ENCODE measurements at places on chromosomes 1 and 21.

GRCh38 chr1:235286667-235287066 is 41.3 kb downstream of the ARID4B start:
- DNase-seq, result no peak

- no peak for DNase-seq
Measured at GRCh38 chr1:113875714-113876113, 4.2 kb upstream of the PTPN22 start.

GRCh38 chr1:14003552-14003951 is 303.6 kb downstream of the PRDM2 start:
- DNase-seq, result no peak

- DNase-seq, result peak; percentile 61
Measured at GRCh38 chr1:19390901-19391595, 78.9 kb downstream of the SLC66A1 start.
